ENCODE measurements at places on chromosomes 11 and 22. TPM values are rescaled to one million over a fixed set of nuclear protein-coding genes. Genes with fewer than 3 reads are reported as not detected.

DNA sequence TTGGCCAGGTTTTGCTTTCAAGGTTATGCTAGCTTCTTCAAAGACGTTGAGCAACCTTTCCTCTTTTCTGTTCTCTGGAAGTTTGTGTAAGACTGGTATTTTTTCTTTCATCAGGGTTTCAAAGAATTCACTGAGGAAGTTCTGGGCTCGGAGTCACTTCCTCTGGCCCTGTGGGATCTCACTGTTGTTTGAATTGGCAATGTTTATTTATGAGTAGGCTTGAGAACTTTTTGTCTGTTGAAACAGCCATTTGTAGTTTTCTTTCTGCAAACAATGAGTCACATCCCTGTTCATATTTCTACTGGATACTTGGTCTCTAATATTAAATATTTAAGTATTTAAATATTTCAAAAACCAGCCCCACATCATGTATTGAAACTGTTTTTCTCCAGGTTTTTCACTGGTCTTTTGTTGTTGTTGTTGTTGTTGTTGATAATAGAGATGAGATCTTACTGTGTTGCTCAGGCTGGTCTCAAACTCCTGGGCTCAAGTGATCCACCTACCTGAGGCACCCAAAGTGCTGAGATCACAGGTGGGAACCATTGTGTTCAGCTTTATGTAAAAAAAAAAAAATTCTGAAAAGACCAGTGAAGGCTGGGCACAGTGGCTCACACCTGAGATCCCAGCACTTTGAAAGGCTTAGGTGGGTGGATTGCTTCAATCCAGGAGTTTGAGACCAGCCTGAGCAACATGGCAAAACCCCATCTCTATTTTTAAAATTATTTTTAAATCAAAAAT lies 26.9 kb downstream of the SUSD2 start:
- peaks cover 65% of the 10 kb centered on the region for H3K4me1 ChIP-seq
- H3K36me3 ChIP-seq, result no peaks in the 10 kb centered on the region
- no peak overlapping the region for H3K4me3 ChIP-seq
- no peaks in the 10 kb centered on the region for H3K27me3 ChIP-seq
- peak; percentile 55 for DNase-seq

GRCh38 chr11:17986711-17987220 lies 26.1 kb downstream of the SERGEF start:
- H3K4me1 ChIP-seq, result 0 out of 2 replicates have a peak, but pooled peaks cover 4% of the 10 kb centered on the region
- 0 out of 2 replicates have a peak, but pooled peaks cover 8% of the 10 kb centered on the region for H3K36me3 ChIP-seq
- no peaks in the 10 kb centered on the region for H3K27me3 ChIP-seq
- no peak overlapping the region for H3K27ac ChIP-seq

- H3K4me1 ChIP-seq, result peaks cover 19% of the 10 kb centered on the region
- no peak overlapping the region for H3K4me3 ChIP-seq
- DNase-seq, result no peak
- no peaks in the 10 kb centered on the region for H3K36me3 ChIP-seq
Measured at GRCh38 chr11:76268498-76268897, 62.2 kb upstream of the WNT11 start.

GRCh38 chr22:41289671-41290070 lies 3.7 kb upstream of the RANGAP1 start:
- H3K27ac ChIP-seq, result peak overlapping the region; percentile 93
- H3K4me3 ChIP-seq, result no peak overlapping the region
- H3K4me1 ChIP-seq, result peaks cover 53% of the 10 kb centered on the region
- DNase-seq, result no peak

DNA sequence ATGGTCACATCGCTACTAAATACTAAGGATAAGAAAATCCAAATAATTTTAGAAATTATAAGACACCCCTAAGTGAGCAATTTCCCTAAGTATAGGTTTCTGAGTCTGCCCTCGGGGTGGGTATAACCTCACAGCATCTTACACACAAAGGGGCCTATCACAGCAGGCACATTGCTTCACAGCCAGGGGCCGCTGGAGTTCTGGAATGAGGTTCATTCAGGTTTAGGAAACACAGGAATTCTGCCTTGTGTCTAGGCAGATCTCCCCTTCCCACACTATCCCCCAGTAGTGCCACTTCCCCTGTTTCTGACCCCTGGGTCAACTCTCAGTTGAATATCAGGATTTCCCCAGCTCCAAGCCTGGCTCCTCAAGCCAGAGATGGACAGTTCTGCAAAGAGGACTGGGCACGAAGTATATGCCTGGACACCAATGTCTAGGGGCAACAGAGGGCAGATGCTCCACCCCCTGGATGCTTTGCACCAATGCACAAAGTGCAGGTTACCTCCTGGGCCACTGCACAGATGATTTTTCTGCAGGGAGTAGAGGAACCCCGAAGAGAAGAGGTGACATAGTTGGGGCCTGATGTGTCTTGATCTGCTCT lies 11.4 kb downstream of the TUBA8 start:
- no peaks in the 10 kb centered on the region for H3K4me1 ChIP-seq
- H3K27ac ChIP-seq, result no peak overlapping the region
- H3K36me3 ChIP-seq, result no peaks in the 10 kb centered on the region

GRCh38 chr22:32771756-32772155 lies 29.7 kb upstream of the TIMP3 start:
- peaks cover 10% of the 10 kb centered on the region for H3K4me1 ChIP-seq
- H3K27me3 ChIP-seq, result no peaks in the 10 kb centered on the region
- DNase-seq, result no peak

DNA sequence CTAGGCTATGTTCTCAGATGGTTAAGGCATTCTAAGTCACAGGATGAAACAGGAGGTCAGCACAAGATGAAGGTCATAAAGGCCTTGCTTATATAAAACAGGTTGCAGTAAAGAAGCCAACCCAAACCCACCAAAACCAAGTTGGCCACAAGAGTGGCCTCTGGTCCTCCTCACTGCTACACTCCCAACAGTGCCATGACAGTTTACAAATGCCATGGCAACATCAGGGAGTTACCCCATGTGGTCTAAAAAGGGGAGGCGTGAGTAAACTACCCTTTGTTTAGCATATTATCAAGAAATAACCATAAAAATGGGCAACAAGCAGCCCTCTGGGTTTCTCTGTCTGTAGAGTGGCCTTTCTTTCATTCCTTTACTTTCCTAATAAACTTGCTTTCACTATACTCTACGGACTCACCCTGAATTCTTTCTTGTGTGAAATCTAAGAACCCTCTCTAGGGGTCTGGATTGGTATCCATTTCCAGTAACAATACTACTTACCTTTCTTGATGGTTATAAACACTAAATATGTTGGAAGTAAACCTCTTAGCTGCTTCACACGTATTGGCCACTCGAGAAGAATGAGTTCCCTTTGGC lies 1237.9 kb downstream of the FAM181B start:
- H3K4me3 ChIP-seq, result no peak overlapping the region
- no peaks in the 10 kb centered on the region for H3K36me3 ChIP-seq
- no peak for DNase-seq
- H3K27ac ChIP-seq, result no peak overlapping the region
- H3K27me3 ChIP-seq, result no peaks in the 10 kb centered on the region

Gene GLYATL2
- not detected for total RNA-seq

Gene MMP27
- not detected for total RNA-seq

GRCh38 chr22:49768951-49769690 lies 58.6 kb downstream of the BRD1 start:
- no peak for DNase-seq
- H3K4me3 ChIP-seq, result no peak overlapping the region
- no peak overlapping the region for H3K27ac ChIP-seq
- 0 out of 2 replicates have a peak, but pooled peaks cover 8% of the 10 kb centered on the region for H3K36me3 ChIP-seq
- H3K27me3 ChIP-seq, result peaks cover 7% of the 10 kb centered on the region

- H3K36me3 ChIP-seq, result peaks cover 96% of the 10 kb centered on the region
- no peak overlapping the region for H3K4me3 ChIP-seq
- H3K27me3 ChIP-seq, result no peaks in the 10 kb centered on the region
- peak overlapping the region; percentile 0 for H3K27ac ChIP-seq
- H3K4me1 ChIP-seq, result peaks cover 17% of the 10 kb centered on the region
- DNase-seq, result no peak
Measured at GRCh38 chr11:35207471-35208403, 68.8 kb downstream of the CD44 start.

Gene HBD
- not detected for total RNA-seq

Gene OR52I1
- 0.15 TPM for total RNA-seq
